Stimulated activated CD8-positive, alpha-beta memory T cell treated with anti-CD3 and anti-CD28 coated beads, Interleukin-7, amount 100 ng/mL, for 1 hour (primary cell): ENCODE measurements at places on chromosomes 7 and 10.

- no peak for DNase-seq
Measured at GRCh38 chr10:52635651-52636050, 136.9 kb downstream of the MBL2 start.

DNA sequence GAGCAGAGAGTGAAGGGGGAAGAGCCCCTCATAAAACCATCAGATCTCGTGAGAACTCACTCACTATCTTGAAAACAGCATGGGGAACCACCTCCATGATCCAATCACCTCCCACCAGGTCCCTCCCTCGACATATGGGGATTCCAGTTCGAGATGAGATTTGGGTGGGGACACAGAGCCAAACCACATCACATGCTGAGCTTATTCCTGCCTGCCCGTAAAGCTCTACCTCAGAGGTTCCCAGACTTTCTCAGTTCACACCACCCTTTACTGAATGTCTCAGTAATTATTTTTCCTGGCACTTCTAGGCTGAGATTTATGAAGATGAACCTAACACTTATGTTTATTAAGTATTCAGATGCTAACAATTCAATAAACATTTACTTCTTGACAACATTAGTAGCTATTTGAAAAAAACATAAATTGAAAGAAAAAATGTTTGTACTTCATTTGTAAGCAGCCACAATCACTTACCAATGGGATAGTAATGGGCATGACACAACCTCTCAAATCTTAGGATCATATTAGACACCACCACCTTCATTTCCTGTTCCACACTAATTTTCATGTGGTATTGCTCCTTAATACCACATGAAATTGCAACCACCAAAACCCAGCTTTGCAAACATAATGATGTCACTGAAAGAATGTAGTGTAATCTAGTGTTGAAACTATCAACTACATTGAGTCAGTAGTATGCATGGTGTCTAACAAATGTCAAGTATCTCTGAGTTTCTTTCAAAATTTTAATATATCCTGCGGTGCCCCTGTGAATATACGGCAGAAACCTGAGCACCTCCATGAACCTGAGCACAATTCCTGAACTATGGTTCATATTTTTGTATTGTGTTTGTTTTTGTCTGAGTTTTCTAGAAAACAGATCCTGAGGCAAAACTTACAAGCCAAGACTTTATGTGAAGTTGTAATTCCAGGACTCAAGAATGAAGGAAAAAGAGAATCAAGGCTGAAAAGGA is 4.5 kb upstream of the DGKI start:
- no peak for DNase-seq

DNA sequence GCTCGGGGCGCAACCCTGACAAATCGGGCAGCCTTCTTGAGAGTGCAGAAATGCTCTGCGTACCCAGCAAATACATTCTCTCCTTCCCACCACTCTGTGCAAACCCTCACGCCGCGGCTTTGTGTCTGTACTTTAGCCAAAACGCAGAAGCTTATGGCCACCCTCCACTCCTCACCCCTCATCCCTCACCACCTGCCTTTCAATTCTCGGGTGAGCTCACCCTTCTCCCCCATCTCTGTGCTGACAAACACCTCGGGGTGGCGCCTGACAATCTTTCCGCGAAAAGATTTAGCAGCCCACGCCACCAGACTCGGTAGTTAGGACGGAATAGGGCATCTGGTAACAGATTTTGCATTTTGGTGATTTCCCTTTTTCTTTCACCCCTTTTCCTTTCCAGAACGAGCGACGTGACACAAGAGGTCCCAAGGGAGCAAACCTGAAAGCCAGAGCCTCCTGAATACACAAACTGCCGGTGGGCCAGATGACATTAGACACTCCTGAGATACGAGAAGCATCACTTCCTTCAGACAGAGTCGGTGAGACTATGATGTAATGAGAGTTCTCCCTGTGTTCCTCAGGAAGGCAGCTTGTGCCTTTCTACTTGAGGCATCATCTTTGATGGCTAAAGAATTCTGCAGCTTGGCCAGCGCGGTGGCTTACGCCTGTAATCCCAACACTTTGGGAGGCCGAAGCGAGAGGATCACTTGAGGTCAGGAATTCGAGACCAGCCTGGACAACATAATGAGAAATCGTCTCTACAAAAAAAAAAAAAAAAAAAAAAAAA is 671 bp upstream of the ATAD1 start:
- DNase-seq = peak; percentile 21

- DNase-seq = no peak
Measured at GRCh38 chr7:78703391-78703790, 750.1 kb downstream of the MAGI2 start.

DNA sequence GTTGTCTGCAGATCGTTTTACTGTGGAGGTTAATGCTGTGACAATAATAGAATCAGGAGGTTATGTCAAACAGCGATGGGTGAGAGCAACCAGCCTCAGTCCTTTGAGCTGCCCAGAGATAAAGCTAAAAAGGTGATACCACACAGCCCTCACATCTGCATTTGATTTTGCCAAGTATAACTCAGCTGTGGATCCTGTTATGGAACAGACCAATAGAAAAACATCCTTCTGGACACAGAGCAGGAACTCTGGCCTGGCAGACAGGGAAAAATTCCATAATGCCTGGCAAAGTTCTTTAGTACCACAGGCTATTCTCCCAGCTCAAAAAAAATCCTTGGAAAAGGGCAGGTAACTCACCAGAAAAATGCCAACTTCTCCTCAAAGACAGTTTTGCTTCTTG is 87.1 kb upstream of the PDLIM1 start:
- no peak for DNase-seq

GRCh38 chr10:74255888-74256357 is 104.9 kb downstream of the ADK start:
- DNase-seq = no peak

- no peak for DNase-seq
Measured at GRCh38 chr7:82406937-82407336, 36.6 kb downstream of the CACNA2D1 start.

- DNase-seq = peak; percentile 36
Measured at GRCh38 chr7:29189743-29190201, 4.8 kb upstream of the CHN2 start.

GRCh38 chr7:115475761-115476385 is 554.0 kb downstream of the MDFIC start:
- no peak for DNase-seq

DNA sequence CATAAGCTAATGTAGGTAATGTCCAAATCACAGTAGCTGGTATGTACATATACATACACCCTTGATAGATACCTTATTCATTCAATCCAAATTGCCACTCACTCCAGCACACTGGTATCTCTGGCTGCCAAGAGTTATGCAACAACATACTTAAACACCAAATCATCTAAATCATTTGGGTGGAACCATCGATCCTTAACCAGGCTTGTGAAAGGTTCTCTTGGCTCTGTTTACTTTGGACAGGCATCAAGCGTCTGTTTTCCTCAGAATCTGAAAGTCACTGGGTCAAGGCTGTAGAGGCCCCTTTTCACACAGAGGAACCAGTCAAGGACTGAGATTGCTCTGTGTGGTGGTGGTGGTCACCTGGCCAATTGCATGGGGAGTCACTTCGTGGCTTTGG is 24.6 kb downstream of the JAZF1 start:
- no peak for DNase-seq

DNA sequence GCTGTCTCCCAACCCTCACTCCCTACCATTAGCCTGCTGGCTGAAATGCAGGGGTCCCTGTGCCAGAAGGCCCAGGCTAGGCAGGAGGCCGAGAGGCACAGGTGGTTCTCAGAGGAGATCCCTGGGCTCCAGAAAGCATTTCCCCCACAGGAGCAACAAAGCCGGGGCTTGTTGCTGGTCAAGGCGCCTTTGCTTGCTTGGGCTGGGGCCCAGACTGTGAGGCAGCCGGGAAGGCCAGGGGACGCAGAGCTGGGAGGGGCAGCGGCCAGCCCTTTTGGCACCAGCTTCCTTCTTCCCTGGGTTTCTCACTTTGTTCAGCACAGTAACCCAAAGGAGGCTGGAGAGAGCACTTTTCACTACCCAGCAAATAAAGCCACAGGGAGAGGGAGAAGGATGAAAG is 48.6 kb downstream of the FBXW4 start:
- no peak for DNase-seq

DNA sequence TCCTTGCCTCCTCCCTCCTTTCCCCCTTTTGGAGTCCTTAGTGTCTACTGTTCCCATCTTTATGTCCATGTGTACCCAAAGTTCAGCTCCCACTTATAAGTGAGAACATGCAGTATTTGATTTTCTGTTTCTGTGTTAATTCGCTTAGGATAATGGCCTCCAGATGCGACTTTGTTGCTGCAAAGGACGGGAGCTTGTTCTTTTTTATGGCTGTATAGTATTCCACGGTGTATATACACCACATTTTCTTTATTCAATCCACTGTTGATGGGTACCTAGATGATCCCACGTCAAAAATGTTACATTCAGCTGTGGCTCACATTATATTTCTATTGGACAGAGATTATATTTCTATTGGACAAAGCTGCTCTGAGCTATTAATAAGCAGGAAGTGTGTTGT is 24.4 kb upstream of the SEPHS1 start:
- no peak for DNase-seq

- DNase-seq = no peak
Measured at GRCh38 chr7:131602304-131602993, 46.0 kb upstream of the PODXL start.

DNA sequence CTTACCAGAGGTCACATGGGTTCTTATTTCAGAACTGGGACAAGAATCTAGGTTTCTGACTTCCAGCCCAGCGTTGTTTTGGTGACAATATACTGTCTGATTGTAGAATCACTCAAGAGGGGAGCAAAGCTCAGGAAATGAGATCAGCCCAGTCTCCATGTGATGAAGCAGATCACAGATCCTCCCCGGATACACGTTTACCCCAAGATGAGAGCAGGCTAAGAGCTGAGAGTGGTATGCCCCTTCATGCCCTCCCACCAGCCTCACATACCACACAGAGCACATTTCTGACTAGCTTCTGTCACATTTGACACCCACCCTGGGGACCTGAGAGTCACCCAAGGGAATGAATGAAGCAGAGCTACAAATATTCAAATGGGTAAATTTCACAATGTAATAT is 27.1 kb upstream of the PRKCQ start:
- no peak for DNase-seq

GRCh38 chr10:24722131-24722675 is 1.5 kb downstream of the ARHGAP21 start:
- DNase-seq = no peak

- DNase-seq = no peak
Measured at GRCh38 chr10:24891823-24892222, 60.6 kb downstream of the PRTFDC1 start.

- DNase-seq = no peak
Measured at GRCh38 chr10:129847741-129848483, 116.2 kb downstream of the EBF3 start.
